H7 (cell line): ENCODE measurements at places on chromosomes 5 and 9.
A peak's percentile ranks its signal among the peaks of the same experiment; 100 is the strongest.

DNA sequence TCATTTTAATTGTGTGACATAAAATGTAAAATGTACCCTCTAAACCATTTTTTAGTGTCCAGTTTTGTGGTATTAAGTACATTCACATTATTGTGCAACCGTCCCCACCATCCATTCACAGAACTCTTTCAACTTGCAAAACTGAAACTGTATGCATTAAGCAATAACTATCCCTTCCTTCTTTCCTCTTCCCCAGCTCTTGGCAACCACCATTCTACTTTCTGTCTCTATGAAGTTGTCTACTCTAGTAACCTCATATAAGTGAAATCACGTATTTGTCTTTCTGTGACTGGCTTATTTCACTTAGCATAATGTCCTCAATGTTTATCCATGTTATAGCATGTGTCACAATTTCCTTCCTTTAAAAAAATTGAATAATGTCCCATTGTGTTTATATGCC, 142.4 kb downstream of the C9orf152 start:
- no peak for DNase-seq

GRCh38 chr5:90792725-90793124, 234.1 kb downstream of the ADGRV1 start:
- DNase-seq = no peak

DNA sequence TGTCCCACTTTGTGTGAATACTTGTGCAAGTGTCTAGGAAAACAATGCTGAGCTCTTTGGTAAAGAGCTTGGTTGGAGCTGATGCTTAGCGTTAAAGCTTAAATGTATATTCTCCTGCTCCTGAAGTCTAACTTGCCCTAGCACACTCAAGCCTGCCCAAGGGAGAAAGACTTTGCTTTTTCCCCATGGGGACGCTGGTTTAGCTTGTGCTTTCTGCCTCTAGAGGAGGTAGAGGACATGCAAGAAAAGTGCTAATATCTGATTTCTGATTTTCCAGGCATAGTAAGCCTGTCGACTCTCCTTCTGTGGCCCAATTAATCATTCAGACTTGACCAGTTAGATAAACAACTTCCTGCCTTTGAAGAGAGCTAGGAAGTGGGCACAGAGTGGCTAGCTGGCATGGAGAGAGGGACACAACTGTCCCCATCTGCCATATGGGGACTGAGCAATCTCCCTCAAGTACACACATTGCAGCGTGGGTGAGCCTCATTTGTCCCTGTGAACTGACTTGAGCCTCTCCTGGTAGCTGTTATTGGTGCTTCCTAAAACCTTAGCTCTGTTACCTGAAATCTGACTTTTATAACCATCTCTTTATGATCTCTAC, 348.4 kb downstream of the BRINP1 start:
- DNase-seq = no peak

DNA sequence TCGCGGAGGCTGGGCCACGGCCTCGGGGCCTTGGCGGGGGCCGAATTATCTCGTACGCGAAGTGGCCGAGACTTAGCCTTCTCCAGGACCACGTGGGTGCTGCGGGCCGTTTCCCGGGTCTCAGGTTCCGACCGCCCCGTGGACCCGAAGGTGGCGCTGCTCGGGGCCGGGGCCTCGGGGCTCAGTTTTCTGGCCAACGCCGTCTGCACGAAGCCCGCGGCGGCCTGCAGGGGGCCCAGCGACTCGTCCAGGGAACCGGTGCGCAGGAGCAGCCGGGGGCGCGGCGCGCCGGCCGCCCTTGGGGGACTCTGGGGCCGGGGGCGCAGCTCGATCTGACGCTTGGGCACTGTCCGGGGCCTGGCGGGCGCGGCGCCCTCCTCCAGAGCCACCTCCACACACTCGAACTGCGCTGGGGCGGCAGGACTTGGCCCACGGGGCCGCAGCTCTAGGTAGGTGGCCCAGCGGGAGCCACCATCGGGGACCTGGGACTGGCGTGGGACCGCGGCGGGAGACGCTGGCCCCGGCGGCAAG, 716 bp downstream of the PROB1 start:
- peak; percentile 92 for DNase-seq

DNA sequence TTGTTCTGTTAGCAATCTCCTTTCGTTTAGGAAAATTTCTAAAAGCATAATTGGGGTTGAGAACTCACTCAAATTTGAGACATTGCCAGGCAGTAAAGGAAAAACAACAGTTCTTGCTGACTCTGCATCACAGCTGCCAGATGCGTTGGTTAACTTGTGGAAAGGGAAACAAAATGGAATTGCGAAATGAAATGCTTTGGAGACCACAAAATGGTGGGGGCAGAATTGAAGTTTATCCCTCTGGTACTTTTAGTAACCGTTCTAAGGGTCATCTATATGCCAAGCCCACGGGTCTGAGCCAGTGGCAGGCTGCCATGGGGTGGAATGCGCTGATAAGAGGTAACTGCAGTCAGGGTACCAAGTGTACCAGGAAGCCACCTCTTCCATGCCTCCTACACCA, 28.6 kb upstream of the SELENOP start:
- no peak for DNase-seq

GRCh38 chr5:124631874-124632550, 114.4 kb downstream of the ZNF608 start:
- DNase-seq = no peak

DNA sequence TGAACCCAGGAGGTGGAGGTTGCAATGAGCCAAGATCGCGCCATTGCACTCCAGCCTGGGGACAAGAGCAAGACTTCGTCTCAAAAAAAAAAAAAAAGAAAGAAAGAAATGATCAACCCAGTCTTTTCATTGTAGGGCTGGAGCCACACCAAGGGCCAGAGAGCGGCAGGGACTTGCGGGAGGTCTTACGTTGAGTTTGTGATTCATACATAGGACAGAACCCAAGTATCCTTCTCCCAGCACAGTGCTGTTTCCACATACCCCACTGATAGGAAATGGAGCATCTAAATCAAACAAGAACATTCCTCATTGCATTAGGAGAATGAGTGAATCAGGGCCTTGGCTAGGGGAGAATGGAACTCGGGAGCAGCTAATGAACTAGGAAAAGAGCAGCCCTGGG, 3.5 kb upstream of the TNIP1 start:
- no peak for DNase-seq

DNA sequence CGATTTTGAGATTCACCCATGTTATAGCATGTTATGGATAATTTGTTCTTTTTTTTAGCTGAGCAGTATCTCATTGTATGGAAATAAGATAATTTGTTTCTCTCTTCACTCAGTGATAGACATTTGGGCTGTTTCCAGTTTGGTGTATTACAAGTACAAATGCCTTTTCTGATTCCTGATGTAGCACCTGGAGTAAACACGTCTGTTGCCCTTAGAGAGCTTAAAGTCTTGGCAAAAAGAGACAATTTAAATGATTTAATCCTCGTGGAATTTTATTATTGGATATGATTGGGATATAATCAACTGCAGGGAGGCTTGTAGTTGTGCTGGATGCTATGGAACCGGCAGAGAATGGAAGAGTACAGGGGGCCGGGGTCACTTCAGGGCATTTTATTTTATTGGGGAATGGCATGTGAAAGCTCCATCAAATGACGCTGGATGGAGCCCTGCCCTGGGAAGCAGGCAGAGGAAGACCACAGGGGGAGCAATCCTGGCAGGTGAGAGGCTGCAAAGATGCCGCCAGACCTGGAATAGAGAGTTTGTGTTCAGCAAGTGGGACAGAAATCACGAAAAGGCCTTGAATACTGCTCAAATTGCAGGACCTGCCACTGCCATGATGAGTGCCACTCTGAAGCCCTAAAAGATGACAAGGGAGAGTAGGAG, 31.0 kb upstream of the TGFBI start:
- peak; percentile 71 for DNase-seq

DNA sequence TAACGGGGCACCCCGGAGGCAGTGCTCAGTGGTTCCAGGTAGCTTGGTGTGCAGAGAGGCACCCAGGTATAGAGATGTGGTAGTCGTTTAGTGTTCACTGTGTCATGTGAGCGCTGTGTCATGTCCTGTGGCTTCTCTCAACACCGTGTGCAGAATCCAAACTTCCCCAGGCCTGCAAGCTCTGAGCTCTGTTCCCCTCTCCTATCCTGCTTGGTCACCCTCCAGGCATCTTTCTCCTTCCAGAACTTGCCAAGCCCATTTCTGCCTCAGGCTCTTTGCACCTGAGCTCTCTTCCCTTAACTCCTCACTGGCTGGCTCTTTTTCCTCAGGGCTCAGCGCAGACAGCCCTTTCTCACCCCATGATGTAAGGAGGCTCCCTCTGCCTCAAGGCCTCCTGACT, 64.8 kb downstream of the CARTPT start:
- DNase-seq = no peak

- DNase-seq = peak; percentile 88
Observed at GRCh38 chr9:19028835-19029451, 4.1 kb downstream of the SAXO1 start.

GRCh38 chr9:32378496-32378895, 5.9 kb upstream of the ACO1 start:
- peak; percentile 24 for DNase-seq

GRCh38 chr9:24614070-24614469, 68.4 kb upstream of the IZUMO3 start:
- DNase-seq = peak; percentile 1

DNA sequence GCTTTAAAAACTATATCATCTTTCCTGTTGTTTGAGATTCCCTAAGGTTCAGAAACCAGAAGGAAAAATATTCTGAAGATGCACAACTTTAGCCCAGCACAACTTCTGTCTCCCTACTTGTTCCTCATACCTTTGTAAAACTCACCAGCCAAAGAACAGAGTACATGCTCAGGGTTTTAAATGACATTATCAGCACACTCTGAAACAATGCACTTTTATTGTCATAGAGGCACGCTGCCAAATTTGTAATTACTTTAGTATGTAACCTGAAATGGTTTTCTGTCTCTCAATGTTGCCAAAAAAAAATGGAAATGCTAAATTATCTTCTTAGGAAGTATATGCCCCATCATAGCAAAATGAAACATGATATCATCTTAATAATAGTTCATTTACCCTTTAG, 383.6 kb upstream of the CDH6 start:
- no peak for DNase-seq

GRCh38 chr9:133234577-133235322, 25.7 kb upstream of the OBP2B start:
- DNase-seq = no peak

DNA sequence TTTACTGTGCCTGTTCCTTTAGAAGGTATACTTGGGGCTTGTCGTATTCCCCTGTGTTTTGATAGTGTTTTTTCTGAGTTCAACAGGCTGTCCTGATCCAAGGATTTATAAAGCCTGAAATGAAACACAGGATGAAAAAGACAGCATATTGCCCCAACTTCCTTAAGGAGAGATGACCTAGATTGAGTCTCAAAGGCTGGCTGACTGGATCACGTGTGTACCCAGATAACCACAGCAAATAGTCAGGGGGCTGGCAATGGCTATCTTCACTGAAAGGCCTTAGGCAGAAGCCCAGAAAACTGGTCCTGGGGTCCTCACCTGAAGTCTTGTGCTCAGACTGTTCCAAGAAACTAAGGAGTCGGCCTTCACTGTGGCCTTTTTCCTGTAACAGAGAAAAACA, 7.7 kb upstream of the HK3 start:
- DNase-seq = no peak

- no peak for DNase-seq
Observed at GRCh38 chr5:20166456-20166855, 178.5 kb upstream of the CDH18 start.

DNA sequence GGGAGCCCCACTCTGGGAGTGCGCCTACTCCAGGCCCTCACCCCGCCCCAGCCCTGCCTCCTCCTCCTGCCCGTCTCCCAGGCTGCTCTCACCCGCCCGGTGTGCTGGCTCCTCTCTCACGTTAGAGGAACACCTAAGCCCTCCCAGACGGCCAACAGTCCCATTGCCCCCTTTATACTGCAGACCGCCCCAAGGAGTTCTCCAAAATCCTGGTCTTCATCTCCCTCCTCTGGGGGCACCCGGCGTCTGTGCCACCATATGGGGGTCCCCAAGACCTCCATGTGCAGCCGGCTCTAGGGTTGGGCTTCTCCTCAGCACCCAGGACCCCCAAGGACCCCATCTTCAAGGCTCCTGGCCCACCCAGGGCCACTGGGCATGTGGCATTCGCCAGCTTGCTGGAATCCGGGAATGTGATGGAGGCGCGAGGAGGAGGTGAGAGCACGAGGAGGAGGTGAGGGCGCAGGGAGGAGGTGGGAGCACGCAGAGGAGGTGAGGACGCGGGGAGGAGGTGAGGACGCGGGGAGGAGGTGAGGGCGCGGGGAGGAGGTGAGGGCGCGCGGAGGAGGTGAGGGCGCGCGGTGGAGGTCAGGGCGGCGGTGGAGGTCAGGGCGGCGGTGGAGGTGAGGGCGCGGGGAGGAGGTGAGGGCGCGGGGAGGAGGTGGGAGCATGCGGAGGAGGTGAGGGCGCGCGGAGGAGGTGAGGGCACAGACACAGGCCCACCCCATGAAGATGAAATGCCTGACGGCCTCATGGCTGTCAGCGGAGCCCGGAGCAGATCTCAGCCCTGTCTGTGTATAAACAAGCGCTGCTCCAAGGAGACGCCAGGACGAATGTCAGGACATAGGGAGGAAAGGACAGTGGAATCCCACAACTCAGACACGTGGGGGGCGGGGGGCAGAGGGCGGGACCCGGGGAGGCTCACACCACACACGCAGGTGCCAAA, 41.2 kb downstream of the EXD3 start:
- peak; percentile 62 for DNase-seq

- DNase-seq = no peak
Observed at GRCh38 chr9:115276621-115277020, 158.7 kb upstream of the TNC start.

GRCh38 chr9:116282597-116282996, 129.0 kb downstream of the PAPPA start:
- no peak for DNase-seq

DNA sequence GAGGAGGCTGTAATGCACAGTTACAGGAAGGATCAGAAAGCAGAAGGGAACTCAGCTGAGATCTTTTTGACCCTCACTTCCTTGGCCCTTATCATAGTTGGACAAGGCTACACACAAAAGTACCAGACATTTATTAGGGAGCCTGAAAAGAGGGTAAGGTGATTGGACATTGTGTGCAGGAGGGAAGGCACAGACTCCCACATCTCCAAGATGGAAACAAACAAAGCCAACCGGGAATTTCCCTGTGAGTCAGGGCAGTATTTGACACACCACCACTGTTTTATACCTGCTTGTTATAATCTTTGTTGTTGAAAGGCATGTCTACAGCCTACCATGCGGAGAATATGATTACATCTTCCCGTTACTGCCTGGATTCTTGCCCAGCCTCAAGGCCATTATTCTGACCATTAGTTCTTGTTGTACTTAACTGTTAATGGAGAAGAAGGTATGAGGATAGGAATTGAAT, 3.0 kb upstream of the CCNG1 start:
- DNase-seq = no peak

GRCh38 chr9:83313781-83314180, 224.4 kb downstream of the FRMD3 start:
- DNase-seq = no peak
